CD4-positive, alpha-beta T cell treated with Interferon alpha-2 for 1 hour (primary cell): ENCODE measurements at places on chromosomes 11 and 22.

GRCh38 chr22:46399251-46400024, 63.9 kb downstream of the TRMU start:
- no peak for DNase-seq

GRCh38 chr11:35207471-35208403, 68.8 kb downstream of the CD44 start:
- no peak for DNase-seq

DNA sequence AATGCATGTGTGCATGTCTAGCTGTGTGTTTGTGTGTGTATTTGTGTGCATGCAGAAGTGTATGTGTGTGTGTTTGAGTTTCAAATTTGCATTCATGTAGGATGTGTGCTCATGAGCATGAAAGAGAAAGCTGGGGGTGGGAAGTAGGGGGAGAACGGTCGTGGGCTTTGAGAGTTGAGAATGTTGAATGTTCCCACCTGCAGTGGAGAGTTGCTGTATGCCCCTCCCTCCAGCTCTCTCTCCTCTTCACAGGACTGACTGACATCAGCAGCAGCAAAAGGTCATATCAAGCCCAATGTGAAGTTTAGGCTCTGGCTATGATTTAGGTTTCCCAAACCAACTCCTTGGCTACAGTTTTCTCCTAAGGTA, 63.8 kb upstream of the RRAS2 start:
- DNase-seq = no peak

- no peak for DNase-seq
Observed at GRCh38 chr11:79845002-79845709, 404.3 kb upstream of the TENM4 start.

DNA sequence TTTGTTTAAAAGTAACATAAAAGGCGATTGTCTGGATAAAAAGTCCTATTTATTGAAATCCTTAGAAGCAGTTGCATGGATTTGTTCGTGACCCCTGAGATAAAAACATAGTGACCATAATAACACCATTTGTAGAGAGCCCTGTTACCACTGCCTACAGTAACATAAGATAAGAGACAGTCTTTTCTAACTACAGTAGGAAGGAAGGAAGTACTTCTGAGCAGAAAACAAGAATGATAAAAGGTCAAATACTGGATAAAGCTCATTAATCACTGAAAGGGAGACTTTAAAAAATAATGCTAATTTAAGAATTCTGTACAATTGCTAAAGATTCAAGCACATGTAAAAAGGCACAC, 47.1 kb upstream of the SOX6 start:
- no peak for DNase-seq

DNA sequence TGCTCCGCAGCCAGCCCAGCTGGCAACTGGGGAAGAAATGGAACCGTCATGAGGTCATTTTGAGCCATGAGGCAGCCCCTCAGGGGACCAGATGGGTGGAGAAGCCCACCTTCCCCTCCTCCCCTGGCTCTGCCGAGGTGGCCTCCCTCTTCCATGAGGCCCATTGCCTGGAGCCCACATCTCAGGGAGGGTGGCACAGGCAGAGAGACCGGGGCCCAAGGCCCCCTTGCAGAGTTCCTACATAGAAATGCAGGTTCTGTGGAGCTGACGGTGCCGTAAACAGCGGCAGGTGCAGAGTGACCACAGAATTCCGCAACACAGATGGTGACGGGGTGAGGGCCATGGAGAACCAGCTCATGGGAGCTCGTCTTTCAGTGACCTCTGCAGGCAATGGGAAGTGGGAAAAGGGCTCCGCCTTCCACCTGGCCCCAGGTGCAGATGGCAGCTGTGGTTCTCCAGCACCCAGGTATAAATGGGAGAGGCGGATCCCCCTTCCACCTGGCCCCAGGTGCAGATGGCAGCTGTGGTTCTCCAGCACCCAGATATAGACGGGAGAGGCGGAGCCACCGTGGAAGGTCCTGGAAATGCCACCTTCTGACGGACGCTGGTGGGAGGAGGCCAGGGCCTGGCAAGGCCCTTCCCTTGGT, 765.4 kb downstream of the BRD1 start:
- DNase-seq = no peak

GRCh38 chr11:126053415-126054286, 9.0 kb downstream of the CDON start:
- no peak for DNase-seq
